ENCODE measurements at places on chromosomes 3 and 15.

DNA sequence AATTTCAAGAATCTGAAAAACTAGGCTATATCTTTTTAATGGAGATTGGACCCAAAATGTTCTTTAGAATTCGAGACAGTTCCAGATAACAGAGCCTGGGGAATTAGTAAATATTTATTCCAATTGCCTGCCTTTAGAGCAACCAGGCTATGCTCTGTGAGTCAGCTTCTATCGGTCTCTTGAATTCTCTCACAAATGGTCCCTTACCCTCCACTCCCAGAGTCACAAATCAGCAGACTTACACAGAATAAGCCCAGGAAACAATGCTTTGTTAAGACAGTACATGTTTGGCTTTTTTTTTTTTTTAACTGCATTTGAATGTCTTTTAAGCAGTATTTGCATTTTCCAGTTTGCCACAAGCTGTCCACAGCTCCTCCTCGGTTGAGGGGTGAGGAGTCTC lies 460.7 kb upstream of the CBLB start:
- no peak for DNase-seq

- DNase-seq: no peak
Observed at GRCh38 chr3:182058488-182058887, 346.8 kb downstream of the SOX2 start.

DNA sequence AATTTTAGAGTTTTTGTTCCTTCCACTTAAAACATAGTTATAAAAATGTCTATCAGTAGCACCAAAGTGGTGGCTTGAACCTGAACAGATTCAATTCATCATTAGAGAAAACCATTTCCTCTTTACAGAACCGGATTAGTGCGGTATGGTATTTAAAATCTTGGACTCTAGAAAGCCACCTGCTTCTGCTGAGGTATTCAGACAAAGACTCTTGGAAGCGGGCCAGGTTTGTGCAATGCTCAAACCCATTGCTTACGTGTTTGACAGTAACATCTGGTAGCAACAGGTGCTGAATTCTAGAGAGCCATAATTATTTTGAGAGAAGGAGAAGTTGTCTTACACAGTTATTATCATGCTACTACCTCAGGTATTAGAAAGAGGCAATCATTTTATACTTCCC lies 290.5 kb downstream of the NAALADL2 start:
- no peak for DNase-seq

DNA sequence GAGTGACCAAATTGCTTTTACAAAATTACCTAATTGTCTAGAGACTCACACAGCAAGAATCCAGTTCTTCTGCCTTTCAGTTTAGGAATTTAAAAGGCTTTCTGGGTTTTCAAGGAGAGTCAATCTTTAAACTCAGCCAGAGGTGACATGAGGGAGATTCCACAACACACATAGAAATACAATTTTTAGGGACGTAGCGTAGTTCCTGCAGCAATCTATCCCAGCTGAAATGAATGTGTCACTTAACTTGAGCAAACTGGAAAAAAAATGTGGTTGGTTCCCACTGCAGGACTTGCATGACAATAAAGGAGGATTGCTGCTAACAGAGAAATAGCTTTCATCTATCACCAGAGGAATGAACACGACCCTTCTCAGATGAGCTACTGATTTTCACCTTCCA lies 269.7 kb downstream of the OTOL1 start:
- DNase-seq: no peak

DNA sequence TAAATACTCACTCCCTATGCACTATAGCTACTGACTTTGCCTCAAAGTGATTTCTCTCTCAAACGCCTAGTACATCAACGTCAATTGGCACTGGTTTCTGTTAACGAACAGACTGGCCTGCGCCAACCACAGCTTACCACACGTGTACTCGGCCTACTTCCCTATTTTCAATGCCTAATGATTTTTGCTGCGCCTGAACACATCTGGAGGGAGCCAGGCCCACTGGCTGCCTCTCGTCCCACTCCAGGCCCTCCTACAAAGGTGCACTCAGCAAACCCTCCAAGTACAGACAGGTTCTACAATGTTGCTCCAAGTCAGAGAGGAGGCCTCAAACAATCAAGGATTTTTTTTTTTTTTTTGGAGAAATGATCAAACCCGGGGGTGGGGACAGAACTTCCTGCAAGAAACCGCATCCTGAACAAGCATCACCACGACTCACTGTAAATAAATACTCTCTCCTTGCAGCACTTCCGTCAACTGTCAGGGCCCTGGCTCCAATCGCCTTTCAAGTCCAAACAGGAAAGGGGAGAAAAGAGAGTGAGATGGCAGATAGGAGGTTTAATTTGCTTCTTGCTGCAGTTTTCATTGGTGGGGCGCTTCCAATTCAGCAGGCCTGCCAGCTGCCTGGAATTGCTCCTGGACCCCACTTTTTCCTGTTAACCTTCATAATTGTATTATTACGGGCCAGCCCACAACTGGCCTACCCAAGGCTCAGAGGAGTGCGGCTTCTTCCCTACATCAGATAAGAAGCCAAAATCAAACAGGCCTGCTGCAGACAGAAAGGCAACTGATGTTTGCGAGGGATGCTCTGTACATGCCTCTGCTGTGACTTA lies 139.3 kb downstream of the FOXP1 start:
- peak; percentile 82 for DNase-seq

- no peak for DNase-seq
Observed at GRCh38 chr3:189826566-189826965, 195.4 kb downstream of the TP63 start.

DNA sequence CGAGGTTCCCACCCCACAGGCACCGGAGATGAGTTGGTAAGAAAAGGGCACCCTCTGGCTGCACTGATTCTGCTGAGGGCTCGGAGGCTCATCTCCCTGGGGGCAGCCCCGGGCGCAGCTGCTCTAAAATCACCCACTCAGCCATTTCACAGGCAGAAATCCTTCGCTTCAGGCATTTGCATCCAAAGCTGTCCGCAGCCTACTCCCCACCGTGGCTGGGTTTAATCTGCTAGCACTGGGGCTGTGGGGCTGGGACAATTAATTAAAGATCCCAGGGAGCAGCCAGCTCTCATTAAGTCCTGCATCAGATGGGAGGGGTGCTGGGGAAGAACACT lies 104.3 kb upstream of the PRR20G start:
- DNase-seq: no peak
